ENCODE measurements at places on chromosomes 2 and 18. TPM values are rescaled to one million over a fixed set of nuclear protein-coding genes. Genes with fewer than 3 reads are reported as not detected.

The TUBA3D gene
- total RNA-seq = not detected

The RBMS1 gene
- total RNA-seq = 35.2 TPM

The ZNF236 gene
- total RNA-seq = 17.5 TPM

The MZT2A gene
- 108 TPM for total RNA-seq

The ABCG8 gene
- total RNA-seq = not detected

The SKOR2 gene
- total RNA-seq = not detected

The PIEZO2 gene
- not detected for total RNA-seq

The TMEM37 gene
- total RNA-seq = not detected

The ELOA2 gene
- total RNA-seq = not detected

The MAP2 gene
- total RNA-seq = not detected

The LYG2 gene
- total RNA-seq = not detected

The C2orf78 gene
- 0.07 TPM for total RNA-seq

The IKZF2 gene
- total RNA-seq = 1.9 TPM

Data from activated CD4-positive, alpha-beta T cell treated with anti-CD3 and anti-CD28 coated beads, Interleukin-2, amount 10 ng/mL, durations not matched to agents 24 days and 14 days (primary cell).